Fibroblast of upper back skin (primary cell): ENCODE measurements at places on chromosomes 2 and 18.
A peak's percentile ranks its signal among the peaks of the same experiment; 100 is the strongest.

- no peak for DNase-seq
These were observed 58.6 kb downstream of the POMC start for GRCh38 chr2:25109822-25110221.

DNA sequence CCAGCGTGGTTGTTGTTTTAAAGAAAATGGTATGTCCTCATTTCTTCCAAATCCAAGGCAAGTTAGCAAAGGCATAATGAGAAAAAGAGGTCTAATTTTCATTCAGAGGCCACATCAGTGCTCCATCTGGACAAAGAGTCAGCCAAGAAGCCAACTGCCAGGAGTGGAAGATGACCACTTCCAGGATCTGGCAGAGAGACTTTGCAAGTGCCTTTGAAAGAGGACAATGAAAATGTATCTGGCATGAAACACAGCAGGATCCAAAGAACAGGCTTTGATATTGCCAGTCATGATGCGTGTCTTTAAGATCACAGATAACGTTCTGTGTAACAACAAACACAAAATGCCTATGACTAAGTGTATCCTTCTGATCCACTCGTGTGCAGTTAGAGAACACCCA, 82.8 kb downstream of the AFF3 start:
- DNase-seq, result no peak

GRCh38 chr18:44882163-44882868, 201.6 kb downstream of the SETBP1 start:
- DNase-seq, result no peak

DNA sequence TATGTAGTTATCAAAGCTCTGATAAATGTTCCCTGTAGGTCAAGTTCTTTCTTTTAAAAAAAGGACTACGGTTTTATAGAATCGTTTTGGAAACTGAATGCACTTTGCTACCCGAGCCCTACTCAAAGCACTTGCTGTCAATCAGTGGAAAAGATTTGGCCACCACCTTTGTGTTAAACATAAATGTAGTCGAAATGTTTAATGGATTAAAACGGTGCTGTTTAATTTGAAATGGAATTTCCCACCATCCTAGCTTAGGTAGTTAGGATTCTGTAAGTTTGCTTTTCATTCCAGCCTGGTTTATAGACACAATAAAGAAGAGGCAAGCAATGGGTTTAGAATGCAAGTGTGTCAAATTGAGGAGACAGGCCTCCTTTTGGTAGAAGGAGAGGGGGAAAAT, 69.4 kb upstream of the MMADHC start:
- no peak for DNase-seq

GRCh38 chr18:39058386-39059000, 1492.9 kb upstream of the CELF4 start:
- no peak for DNase-seq

- no peak for DNase-seq
These were observed 683.5 kb upstream of the SALL3 start for GRCh38 chr18:78296166-78296565.

DNA sequence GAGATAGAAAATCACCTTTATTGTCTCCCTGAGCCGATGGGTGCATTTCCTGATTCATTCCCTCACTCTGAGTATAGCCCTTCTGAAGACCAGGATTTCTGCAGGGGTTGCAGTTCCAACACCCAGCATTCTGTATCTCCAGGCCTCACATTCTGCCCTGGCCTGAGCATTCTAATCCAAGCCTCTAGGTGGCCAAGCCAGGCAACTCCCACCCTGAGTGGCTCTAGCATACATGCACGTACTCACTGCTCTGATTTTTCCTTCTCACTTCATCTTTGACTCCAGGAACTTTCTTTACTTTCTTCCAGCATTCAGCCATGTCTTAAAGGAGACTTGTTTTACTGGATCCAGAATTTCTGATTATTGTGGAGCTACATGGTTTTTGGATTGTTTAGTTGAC, 100.7 kb upstream of the STK39 start:
- peak; percentile 25 for DNase-seq

DNA sequence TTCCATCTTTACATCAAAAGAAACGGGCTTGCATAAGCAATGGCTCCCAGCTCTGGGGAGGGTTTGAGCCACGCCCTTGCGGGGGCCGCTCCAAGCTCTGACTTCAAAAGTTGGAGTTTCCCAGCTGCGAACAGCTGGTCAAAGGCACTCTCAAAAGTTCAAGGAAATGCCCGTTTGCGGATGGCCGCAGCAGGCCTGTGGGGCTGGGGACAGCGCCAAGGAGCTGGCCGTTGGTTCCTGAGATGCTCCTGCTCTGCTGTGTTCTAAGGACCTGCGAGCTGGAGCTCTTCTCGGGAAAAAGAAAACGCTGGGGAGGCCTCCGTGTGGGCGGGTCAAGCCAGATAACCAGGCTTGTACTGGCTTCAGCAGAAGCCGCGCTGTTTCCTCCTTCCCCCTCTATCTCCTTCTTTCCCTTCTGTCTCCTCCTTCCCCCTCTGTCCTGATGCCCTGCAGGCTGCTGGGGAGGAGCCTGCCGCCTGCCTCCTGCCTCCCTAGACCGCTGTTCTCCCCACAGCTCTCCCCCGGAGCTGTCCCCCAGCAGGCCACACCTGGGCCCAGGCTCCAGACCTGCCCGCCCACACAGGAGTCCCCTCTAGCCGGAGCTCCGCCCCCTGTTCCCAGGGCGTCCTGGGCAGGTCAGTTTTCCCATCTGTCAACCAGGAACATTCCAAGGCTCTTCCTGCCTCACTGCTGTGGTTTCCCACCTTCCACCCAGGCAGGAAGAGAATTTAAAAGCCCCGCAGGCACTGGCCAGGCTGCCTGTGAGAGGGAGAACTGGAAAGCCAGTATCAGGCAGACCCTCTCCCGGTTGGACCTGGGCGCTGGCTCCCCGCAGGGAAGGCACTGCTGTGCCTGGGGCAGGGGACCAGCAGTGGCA, 14.1 kb downstream of the KLF11 start:
- DNase-seq, result peak; percentile 69
